ENCODE measurements at places on chromosomes 12 and 14.

DNA sequence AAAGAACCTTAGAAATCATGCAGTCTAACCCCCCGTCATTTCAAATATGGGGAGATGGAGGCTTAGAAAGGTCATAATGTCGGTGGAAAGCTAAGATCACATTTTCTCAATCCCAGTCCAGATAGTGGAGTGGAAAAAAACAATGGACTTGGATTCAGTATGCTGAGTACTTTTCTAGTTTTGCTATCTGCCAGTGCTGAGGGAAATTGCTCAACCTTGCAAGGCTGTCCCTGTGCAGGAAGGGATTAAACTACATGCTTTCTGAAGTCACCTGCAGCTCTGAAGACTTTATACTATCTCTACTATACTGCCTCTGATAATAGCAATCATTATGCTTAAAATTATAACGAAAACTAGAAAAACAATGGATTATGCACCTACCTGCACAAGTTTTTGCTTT lies 272.8 kb downstream of the LRIG3 start:
- DNase-seq = no peak

DNA sequence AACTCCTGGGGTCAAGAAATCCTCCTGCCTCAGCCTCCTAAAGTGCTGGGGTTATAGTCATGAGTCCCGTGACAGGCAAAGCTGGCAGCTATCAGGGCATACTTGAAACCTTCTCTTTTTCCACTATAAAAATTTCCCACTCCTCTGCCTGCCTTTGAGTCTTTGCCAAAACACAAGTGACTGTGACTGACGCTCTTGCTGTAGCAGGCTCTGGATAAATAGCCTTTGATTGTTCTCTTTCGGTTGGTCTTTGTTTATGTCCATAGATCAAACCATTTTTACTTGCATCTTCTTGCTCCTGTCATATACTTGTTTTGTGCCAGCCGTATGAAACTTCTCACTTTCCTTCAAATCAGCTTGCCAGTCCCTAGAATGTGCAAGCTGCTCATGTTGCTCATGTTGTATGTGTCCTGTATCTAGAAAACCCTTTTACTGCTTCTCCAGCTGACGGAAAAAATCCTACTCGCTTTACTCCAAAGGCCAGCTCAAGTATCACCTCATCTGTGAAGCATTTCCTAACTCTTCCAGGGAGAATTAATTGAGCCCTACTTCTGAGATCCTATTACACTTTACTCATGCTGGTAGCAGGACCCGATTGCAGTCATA lies 73.1 kb downstream of the RESF1 start:
- no peak for DNase-seq

DNA sequence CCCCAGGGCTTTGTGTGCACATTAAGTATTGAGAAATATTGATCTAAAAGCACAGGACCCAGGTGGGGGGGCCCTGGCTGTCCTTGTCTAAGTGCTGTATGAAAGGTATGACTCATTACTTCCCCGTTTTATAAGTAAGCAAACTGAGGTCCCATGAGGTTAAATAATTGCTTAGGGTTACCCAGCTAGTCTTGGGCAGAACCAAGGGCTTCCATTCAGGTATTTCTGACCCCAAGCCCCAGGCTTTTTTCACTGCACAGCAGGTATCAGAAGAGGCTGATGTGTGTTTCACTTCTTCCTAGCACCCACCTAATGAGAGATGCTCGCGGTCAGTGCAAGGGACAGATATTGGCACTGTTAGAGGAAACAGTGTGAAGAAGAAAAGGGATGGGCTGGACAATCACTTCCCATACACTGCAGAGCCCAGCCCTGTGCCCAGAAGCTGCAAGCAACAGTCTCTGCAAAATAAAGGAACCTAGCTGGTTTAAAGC lies 4.7 kb upstream of the TC2N start:
- peak; percentile 69 for DNase-seq

- DNase-seq = no peak
Measured at GRCh38 chr12:112331886-112332285, 50.3 kb downstream of the HECTD4 start.

DNA sequence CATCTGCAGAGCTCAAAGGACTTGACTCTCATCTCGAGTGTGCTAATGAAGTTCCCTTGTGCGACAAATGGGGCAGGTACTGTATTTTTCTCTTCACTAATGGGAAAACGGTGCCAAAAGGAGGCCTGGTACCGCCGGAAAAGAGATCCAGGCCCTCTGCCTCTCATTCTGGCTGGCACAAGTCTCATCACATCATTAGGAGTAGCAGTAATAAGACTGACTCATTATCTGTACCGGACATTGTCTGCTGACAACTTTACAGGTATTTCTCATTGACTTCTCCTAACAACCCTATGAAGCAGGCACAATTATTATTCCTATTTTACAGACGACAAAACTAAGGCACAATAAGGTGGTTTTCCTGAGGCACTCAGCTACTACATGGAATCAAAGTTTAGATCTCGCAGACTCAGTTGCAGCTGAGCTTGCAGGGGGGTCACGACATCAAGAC lies 668 bp downstream of the APPL2 start:
- DNase-seq = peak; percentile 14

GRCh38 chr12:83224012-83224411 lies 537.3 kb downstream of the TMTC2 start:
- DNase-seq = no peak

DNA sequence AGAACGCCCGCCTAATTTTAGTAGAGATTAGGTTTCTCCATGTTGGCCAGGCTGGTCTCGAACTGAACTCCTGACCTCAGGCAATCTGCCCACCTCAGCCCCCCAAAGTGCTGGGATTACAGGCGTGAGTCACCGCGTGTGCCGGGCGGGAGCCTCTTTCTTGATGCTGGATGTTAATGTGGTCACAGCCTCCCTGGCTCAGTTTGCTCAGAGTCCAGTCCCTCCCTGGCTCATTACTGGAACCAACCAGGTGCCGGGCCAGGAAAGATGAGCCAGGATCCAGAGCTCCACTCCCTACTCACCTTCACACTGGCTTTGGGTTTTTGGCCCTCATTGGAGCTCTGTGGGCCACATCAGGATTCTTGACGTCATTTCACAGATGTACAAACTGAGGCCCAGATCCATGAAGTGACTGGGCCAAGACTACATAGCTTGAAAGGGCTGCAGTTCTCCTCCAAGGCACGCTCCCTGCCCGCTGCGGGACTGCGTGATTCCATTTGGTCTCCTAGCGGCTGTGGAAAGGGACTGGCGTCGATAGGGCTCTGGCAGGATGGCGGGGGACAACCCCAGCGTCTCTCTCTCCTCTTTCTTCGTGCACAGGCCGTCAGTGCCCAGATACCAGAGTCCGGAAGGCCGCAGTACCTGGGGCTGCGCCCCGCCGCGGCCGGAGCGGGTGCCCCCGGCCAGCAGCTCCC lies 5.1 kb upstream of the SHMT2 start:
- no peak for DNase-seq

DNA sequence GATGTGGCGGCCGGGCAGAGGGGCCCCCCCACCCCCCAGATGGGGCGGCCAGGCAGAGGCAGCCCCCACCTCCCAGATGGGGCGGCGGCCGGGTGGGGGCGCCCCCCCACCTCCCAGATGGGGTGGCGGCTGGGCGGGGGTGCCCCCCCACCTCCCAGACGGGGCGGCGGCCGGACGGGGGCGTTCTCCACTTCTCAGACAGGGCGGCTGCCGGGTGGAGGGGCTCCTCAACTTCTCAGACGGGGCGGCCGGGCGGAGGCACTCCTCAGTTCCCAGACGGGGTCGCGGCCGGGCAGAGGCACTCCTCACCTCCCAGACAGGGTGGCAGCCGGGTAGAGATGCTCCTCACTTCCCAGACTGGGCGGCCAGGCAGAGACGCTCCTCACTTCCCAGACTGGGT lies 469.8 kb downstream of the PCNX1 start:
- DNase-seq = no peak

DNA sequence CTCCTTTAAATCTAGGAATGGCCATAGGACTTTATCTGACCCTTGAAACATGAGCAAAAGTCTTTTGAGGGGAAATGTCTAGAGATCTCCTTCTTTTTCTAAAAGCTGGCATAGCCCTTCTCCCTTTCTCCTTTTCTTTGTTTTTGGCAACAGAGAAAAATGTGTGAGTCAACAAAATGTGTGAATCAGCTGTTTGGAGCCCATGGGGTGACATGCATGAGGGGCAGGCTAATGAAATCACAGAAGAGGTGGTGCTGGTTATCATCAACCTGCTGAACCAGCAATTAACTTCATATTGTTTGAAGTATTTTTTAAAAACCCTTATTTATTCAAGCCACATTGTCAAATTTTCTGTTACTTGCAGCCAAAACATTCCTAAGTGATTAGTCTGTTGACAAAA lies 132.3 kb downstream of the CCDC59 start:
- DNase-seq = no peak

DNA sequence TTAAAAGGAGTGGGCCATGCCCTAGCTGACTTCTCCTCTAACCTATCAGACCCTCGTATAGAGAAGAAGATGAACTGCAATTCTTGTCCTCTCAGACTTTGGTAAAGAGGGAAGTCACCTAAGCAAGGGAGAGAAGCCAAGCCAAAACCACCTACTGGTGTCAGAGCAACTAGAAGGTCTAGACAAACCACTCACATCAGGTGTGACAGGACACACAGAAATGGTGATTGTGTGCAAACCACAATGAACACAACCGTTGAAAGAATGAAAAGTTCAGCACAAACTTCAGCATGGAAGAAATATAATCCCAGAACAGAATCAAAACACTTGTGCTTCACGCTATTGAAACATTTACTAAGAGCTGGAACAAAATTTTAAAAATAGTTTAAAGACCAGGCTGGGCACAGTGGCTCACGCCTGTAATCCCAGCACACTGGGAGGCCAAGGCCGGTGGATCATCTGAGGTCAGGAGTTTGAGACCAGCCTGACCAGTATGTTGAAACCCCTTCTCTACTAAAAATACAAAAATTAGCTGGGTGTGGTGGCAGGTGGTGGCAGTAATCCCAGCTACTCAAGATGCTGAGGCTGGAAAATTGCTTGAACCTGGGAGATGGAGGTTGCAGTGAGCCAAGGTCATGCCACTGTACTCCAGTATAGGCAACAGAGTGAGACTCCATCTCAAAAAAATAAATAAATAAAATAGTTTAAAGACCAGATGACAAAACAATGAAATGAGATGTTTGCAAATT lies 56.2 kb upstream of the NTF3 start:
- no peak for DNase-seq

- peak; percentile 24 for DNase-seq
Measured at GRCh38 chr14:63991833-63992232, 139.0 kb downstream of the SYNE2 start.

GRCh38 chr12:80056845-80057244 lies 42.5 kb upstream of the OTOGL start:
- DNase-seq = no peak

GRCh38 chr14:28780843-28781820 lies 14.5 kb downstream of the FOXG1 start:
- no peak for DNase-seq

GRCh38 chr12:42729535-42729900 lies 140.0 kb upstream of the PRICKLE1 start:
- no peak for DNase-seq

GRCh38 chr14:94312481-94313246 lies 10.5 kb downstream of the SERPINA6 start:
- DNase-seq = no peak

- DNase-seq = peak; percentile 79
Measured at GRCh38 chr14:39266871-39267607, 33.3 kb downstream of the MIA2 start.

DNA sequence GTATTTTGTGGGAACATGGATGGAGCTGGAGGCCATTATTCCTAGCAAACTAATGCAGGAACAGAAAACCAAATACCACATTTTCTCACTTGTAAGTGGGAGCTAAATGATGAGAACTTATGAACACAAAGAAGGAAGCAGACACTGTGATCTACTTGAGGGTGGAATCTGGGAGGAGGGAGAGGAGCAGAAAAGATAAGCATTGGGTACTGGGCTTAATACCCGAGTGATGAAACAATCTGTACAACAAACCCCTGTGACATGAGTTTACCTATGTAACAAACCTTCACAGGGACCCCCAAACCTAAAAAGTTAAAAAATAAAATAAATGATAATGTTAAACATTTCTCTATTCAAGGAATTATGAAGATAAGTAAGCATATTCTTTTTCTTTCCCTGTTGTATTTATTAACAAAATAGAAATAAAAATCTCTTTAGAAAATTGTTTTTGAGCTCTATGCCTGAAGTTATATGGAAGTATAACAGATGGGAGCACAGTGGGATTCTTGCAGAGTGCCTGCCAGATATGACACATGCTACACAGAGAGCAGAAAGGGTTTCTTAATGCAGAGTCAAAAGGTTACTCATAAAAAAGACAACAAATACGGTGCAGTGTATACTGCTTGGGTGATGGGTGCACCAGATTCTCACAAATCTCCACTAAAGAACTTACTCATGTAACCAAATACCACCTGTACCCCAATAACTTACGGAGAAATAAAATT lies 52.0 kb upstream of the SYNE2 start:
- no peak for DNase-seq

DNA sequence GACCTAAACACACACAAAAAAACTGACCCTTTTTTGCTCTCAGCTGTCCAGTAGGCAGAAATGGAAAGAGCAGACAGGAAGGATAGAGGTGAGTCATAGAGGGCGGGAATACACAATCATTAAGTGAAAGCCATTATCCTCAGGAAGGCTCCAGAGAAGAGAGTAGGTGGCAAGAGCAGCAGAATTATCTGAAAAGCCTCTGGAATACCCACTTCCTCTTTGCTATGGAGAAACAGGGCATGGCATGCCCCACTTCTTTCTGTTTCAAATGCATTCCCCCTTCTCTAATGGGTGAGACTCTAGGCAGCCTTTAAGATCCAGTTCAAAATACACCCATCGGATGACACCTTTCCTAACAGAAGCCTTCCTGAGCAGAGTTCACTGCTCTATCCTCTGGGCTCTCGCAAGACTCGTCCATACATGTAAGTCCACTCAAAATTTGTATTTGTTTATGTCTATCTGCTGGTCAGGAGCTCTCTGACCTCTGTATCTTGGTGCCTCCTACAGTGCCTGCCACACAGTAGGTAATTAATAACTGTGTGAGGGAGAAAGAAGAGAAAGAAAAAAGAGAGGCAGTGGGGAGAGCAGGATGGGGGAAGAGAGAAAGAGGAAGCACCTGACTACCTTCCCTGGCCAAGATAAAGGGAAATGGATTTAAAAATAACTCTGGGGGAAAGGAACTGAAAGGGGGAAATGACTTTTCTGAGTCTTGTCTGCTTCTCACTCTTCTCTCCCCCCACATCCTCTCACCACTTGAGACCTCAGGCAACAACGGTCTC lies 8.5 kb downstream of the KLHL33 start:
- no peak for DNase-seq

DNA sequence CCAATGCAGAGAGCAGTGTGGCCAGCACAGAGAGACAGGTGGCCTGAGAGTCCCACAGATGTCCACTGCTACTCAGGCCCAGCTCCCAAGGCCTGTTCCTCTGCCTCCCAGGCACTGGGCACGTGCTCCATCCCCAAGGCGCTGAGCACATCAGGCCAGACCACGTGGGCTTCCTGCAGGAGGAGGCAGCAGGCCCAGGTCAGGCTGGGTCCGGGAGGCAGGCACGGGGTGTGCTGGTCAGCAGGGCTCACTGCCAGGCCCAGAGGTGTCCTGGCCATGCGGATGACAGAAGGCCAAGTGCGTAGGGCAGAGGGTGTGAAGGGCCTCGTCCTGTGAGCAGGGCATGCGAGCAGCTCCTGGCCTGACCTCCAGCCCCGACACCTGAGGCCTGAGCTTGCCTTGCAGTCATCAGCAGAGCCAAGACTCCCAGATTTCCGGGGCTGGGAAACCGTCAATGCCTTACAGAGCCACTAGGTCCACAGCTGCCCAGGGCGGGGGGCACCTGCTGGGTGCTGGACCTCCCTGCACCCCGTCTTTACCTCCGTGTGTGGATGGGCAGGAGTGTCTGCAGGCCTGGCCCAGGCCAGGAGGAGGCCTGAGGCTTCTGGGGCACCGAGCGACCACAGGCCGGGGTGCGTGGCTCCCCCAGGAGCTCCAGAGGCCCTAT lies 14.9 kb downstream of the TRMT61A start:
- no peak for DNase-seq
